ENCODE measurements at places on chromosomes 16 and 17. TPM values are rescaled to one million over a fixed set of nuclear protein-coding genes. Genes with fewer than 3 reads are reported as not detected.
A peak's percentile ranks its signal among the peaks of the same experiment; 100 is the strongest.

GRCh38 chr16:66399930-66400329 is 27.2 kb upstream of the BEAN1 start:
- no peak for DNase-seq

- no peak for DNase-seq
These were observed 20.3 kb downstream of the CACNG5 start for GRCh38 chr17:66855204-66855603.

DNA sequence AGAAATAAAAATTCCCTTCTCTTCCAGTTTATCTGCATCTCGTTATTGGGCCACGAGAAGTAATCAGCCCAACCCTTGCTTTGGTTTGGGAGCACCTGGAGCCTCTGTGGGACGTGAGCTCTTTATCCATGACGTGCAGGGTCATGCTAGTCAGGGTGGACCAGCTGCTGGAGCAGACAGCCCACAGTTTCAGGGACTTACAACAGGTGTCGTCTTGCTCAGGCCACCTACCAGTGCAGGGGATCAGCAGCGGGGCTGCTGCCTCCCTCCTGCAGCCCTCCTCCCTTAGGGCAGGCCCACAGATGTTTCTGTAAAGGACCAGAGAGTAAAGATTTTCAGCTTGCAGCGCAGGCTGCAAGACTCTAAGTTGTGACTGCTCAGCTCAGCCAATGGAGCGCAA is 16.9 kb downstream of the ADAD2 start:
- no peak for DNase-seq

GRCh38 chr17:66493283-66494019 is 191.0 kb downstream of the PRKCA start:
- peak; percentile 37 for DNase-seq

DNA sequence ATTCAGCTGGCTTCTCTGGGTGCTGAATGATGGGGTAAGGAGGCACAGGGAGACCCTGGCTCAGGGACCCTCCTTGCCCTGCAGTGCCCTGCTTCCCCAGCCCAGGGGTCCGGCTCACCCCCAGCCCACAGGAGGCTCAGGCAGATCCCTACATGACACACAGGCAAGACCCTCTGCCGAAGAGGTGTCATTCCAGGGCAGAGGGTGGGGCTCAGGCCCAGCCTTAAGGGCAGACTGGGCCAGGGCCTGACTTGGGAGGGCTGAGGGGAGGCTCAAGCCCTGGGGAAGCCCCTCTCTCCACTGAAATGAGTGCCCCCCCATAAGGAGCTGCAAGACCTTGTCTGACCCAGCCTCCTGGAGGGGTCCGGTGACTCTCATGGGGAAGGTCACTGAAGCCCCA is 30.3 kb upstream of the KSR1 start:
- DNase-seq = no peak

The CDH8 gene
- total RNA-seq = not detected
